ENCODE measurements at places on chromosomes 12 and 14. TPM values are rescaled to one million over a fixed set of nuclear protein-coding genes. Genes with fewer than 3 reads are reported as not detected.
A peak's percentile ranks its signal among the peaks of the same experiment; 100 is the strongest.

Gene SLCO1B1
- total RNA-seq = not detected

DNA sequence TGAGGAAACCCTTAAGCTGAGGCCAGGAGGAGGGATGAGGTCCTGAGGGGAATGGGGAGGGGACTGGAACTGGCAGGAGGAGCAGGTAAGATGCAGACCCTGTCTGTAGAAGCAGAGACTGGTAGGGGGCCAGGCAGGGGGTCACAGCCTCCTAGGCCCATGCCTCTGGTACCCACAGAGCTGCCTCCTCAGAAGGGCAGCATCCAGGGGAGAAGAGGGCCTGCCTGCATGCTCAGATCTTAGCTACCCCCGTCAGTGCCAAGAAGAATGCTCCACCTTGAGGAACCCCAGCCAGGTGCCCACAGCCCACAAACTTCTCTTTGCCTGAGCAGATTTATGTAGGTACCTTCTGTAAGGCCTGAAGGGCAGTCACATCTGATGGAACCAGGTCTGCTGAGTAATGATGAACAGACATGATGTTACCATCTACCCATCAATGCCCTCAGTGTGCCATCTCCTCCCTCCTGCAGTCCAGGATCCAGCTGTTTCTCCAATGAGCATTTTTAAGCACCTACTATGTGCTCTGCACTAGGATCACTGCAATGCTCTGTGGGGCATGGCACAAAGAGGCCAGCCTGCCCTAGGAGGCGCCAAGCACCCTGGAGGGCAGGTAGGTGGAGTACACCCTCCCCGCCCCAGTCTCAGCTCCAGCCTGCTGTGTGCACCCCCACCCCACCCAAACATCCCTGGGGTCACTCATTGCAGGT lies 24.8 kb upstream of the ZFP36L1 start:
- DNase-seq = no peak

Gene LTB4R2
- total RNA-seq = 1.6 TPM

- DNase-seq = no peak
These were observed 4.8 kb downstream of the HIP1R start for GRCh38 chr12:122839907-122840554.

GRCh38 chr14:23538785-23539184 lies 12.8 kb downstream of the ZFHX2 start:
- DNase-seq = no peak

DNA sequence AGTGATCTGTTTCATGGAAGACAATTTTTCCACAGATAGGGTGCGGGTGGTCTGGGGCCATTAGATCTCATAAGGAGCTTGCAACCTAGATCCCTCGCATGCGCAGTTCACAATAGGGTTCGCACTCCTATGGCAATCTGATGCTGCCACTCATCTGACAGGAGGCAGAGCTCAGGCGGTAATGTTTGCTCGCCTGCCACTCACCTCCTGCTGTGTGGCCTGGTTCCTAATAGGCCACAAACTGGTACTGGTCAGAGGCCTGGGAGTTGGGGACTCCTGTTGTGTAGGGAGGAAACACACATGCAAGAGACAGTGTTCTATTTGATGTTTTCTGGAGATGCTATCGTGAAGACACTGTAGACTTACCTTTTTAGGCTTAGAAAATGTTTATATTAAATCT lies 77.0 kb upstream of the FGD4 start:
- DNase-seq = no peak

Gene FOXN4
- total RNA-seq = not detected

GRCh38 chr14:90061685-90062126 lies at the start of gene KCNK13:
Gene KCNK13 (plus strand): TSS chr14:90061994. CDS start chr14:90062206, 212 bp downstream.
- peak; percentile 30 for DNase-seq

DNA sequence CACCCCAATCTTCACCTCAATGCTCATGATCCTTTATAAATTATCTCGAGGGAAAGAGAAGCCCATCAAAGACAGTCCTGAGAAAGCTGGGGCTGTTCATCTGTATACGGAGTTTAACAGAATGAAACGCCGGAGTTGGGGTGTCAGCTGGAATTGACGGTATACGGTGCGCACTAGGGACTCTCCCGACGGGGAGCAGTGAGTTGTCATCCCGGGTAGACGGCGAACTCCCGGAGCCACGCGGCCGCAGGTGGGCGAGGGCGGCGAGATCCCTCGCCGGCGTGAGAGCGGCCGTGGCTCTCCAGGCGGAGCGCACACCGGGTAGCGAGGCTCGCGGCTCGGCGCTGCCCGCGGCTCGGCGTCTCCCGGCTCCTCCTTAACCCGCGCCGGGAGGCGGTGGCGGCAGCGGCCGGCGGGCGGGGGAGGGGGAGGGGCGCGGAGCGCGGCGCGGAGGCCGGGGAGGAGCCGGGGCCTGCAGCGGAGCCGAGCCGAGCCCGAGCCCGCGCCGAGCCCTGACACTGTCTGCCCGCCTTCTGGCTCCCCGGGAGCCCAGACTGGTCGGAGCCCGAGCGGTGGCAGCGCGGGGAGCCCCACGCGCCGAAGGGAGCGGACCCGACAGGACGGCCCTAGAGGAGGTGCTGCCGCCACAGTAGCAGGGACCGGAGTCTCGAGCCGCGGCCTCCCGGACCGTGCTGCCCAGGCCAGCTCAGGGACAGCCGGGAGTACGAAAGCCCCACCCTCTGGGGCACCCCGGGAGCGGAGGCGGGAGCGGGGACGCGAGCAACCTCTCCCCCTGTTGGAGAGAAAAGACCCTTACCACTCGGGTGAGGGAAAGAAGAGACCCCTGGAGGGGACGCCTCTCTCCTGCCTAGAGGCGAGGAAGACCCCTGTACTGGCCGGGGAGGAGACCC lies at the start of gene FOXJ2:
FOXJ2 (plus strand) TSS at position 475 of the 911 bp plus-strand sequence. CDS start 7,117 bp downstream, outside the sequence.
- peak; percentile 83 for DNase-seq

Gene KCNK10
- total RNA-seq = not detected

DNA sequence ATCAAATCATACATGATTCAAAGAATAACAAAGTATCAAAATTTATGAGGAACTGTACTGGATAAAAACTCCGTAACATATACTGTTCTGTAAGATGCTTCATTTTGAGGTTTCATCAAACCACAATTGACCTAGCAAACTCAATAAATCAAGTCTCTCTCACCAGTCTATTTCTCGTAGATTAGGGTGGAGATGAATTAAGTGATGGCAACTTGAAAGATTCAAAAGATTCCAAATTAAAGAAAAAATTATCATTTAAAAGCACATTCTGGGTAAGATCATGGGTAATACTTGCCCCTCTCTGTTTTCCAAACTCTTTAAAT lies 74.4 kb downstream of the PAPLN start:
- no peak for DNase-seq

GRCh38 chr14:65560340-65561027 lies 148.0 kb downstream of the FUT8 start:
- DNase-seq = no peak

Gene NAV3
- total RNA-seq = 3.9 TPM

- no peak for DNase-seq
These were observed 12.0 kb upstream of the NUDT14 start for GRCh38 chr14:105192866-105193731.

DNA sequence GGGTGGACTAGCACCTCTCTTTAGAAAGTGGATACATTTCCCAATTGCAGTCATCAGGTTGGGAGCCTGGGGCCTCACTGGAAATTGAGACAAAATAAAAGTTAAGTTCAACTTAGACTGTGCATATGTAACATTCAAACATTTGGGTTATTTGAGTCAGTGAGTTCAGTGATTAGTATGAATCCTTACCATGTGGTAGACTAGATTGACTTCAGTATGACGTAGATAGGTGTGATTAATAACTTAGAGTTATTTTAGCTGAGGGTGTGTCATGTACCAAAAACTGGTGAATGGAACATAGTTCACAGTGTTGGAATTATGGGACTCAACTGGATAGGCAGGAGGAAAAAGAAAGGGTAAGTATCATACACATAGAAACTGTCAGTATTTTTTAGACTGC lies 8.0 kb upstream of the SSTR1 start:
- DNase-seq = no peak

DNA sequence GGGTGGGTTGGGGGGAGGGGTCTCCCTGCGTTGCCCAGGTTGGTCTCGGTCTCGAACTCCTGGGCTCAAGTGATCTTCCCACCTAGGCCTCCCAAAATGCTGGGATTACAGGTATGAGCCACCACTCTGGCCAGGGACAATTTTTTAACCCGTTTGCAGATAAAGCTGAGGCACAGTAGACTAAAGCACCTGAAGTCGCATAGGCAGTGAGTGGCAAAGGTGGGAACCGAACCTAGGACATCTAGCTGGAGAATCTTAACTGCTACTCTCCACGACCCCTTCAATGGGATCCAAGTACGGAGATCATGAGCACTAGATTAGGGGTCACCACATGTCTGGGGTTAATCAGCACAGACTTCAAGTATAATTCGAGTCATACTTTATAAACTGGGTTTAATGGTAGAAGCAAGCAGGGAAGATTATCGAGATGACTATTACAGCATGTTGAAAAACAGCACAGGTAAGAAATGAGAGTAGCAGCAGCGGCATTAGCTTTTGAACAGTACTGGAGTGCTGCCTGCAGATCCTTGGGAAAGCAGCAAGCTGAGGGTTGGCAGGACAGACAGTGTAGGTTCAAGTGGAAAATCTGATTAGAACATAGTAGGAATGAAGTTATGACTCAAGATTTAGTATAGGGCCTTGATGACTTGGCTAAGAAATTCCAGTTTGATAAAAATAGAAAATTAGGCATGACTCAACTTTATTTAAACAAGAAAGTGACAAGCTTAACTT lies 23.9 kb downstream of the NID2 start:
- DNase-seq = no peak

Gene NDRG2
- 215 TPM for total RNA-seq

Gene NTF3
- 1.2 TPM for total RNA-seq

Gene GALNT9
- 2.6 TPM for total RNA-seq

Gene ACRBP
- 0.88 TPM for total RNA-seq

DNA sequence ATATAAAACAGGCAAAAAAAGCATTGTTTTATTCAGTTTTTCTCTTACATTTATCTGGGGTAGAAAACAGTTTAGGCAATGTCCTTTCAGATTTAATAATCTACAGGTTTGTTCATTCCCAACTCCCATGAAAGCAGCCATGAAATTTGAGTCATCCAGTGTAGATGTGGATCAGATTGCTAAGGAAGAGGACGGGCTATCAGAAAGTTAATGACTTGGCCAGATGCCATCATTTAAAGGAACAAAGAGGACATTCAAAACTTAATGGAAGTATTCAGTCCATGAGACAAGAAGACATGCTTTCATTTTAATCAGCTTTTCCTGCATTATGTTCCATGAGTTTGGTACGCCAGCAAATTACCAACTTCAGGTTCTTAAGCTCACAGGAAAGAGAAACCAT lies 31.1 kb upstream of the POC1B start:
- no peak for DNase-seq

DNA sequence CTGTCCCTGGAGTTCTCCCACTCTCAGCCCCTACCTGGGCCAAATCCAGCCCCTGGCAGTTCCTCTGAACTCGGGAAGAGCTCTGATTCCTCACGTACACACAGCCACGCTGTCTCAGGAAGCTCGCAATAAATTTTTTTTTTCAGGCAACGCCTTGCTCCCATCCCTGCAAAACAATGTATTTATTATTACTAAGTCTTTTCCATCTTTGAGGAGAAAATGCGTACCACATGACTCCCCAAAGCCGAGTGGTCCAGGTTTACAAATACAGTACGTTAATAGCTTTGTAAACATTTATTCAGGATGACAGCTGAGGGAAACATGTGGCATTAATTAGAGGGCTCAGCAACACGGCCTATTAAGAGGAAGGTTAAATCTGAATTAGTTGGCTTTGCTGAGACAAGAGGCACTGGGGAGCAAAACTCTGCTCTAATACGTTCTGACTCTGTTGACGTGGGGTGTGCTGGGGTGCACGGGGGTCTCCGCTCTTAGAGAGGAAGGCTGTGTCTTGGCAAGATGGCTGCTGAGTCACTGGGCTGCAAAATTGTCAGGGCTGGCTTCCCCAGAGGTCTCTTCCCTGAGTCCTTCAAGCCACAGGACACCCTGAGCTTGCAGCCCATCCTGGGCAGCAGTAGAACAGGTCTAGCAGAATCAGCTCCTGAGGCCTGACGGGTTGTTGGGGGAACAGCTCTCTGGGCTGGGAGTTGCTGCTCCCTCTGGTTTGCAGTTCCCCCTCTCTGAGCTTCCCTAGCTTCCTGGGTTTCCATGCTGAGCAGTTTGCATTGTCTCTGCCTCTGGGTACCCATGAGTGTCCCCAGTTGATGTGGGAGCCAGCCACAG lies 185.2 kb upstream of the TBX3 start:
- no peak for DNase-seq

- peak; percentile 29 for DNase-seq
These were observed 8.1 kb upstream of the TEX22 start for GRCh38 chr14:105389976-105390848.

DNA sequence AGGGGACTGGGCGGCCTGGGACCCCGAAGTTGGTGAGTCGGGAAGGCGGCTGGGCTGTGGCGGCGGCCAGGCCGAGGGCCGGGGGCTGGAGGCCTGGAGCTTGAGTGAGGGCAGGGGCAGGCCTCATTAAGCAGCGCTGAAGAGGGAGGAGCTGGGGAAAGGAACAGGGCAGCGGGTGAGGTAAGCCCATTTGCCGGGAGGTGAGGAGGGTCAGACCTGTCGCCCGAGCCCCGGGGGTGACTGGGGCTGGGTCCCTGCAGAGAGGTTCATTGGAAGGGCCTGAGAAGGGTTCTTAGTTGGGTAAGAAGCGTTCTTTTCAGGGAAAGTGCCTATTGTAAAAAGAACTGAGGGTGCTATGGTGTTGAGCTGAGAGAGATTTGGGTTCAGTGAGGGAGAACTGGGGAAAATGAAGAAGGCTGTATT lies 441 bp downstream of the RAB5B start:
- peak; percentile 58 for DNase-seq

DNA sequence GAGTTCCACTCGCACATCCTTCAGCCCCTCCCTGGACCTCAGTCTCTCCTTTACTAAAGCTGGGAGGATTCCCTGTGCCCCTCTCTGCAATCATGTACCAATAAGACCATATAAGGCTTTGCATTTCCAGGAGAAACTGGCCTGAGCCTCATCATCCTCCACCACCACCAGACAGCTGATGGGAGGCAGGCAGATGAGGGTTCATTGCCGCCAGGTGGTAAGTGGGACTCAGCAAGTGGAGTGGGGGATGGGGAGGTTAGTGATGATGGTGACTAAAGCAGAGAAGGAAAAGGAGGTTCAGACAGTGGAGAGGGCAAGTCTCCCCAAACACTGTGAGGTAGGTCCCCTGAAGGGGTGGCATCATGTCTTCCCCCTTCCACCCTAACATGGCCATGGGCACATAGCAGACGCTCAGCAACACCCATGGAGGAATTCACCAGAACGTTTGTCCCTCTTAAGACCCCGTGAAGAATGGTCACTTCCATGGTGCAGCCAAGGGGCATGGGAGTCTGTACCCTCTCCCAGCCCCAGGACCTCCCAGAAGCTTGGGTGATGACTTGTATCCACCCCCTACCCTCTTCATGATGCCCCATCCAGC lies 4.5 kb upstream of the TNFRSF1A start:
- no peak for DNase-seq

Gene CLEC2B
- 3.9 TPM for total RNA-seq

- peak; percentile 21 for DNase-seq
These were observed 202.4 kb downstream of the ITPR2 start for GRCh38 chr12:26630546-26631027.

- DNase-seq = no peak
These were observed 1638.7 kb upstream of the SEL1L start for GRCh38 chr14:83172363-83172762.

All from left cardiac atrium (tissue), 4 donors.